Cardiac atrium fibroblast (primary cell): ENCODE measurements at places on chromosomes 3 and 15. TPM values are rescaled to one million over a fixed set of nuclear protein-coding genes. Genes with fewer than 3 reads are reported as not detected.

Gene FRMD5
- total RNA-seq, result 0.54 and 0.81 TPM in 2 replicates

Gene TLR9
- total RNA-seq, result not detected in 2 replicates

Gene TTLL13
- not detected in 2 replicates for total RNA-seq

Gene ATP13A4
- total RNA-seq, result not detected in 2 replicates

Gene GHSR
- total RNA-seq, result not detected in 2 replicates

Gene ZPLD1
- total RNA-seq, result not detected in 2 replicates

Gene FGD5
- total RNA-seq, result 5.1 and 5.3 TPM in 2 replicates
